ENCODE measurements at places on chromosomes 1 and 21.

DNA sequence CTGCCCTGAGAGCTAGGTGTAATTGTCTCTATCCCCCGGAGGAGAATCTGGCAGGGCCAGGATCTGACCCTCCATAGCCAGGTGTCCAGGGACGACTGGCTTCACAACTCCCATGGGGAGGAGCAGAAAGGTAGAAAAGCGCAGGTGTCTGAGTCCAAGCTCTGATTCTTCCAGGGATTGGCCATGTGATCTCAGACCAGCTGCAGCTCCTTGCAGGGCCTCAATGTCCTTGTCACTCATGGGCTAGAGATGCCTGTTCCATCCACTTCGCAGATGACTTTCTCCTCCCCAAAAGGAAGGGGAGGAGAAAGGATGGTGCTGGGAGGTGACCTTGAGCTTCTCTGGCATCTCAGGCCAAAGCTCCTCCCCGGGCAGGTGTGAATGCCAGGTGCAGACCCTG is 22.7 kb downstream of the HSPG2 start:
- DNase-seq: no peak

DNA sequence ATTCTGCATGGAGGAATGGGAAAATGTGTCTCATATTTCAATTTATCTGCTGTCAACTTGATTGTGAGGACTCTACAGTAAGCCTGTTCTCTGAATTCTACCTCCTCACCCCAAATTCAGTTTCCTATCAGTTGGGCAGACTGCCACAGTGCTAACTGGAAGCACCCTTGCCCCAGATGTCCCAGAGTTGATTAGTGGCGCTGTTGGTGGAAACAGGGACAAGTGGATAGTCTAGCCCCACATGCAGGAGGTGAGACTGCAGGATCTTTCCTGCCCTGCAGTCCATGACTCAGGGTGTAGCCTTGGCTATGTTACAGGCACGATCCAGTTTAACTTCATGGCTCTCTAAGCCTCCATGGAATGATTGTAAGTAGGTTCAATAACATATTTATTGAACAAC is 22.1 kb downstream of the ADAM30 start:
- no peak for DNase-seq

DNA sequence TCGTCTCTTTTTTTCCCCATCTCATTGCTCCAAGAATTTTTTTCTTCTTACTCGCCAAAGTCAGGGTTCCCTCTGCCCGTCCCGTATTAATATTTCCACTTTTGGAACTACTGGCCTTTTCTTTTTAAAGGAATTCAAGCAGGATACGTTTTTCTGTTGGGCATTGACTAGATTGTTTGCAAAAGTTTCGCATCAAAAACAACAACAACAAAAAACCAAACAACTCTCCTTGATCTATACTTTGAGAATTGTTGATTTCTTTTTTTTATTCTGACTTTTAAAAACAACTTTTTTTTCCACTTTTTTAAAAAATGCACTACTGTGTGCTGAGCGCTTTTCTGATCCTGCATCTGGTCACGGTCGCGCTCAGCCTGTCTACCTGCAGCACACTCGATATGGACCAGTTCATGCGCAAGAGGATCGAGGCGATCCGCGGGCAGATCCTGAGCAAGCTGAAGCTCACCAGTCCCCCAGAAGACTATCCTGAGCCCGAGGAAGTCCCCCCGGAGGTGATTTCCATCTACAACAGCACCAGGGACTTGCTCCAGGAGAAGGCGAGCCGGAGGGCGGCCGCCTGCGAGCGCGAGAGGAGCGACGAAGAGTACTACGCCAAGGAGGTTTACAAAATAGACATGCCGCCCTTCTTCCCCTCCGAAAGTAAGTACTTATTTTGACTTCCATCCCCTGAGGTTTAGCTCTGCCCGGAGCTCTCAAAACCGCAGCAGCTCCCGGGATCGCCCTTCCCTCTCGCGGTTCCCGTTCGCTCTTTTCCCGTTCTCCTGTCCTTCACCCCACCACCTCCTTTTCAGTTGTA is 1.5 kb downstream of the TGFB2 start:
- no peak for DNase-seq

GRCh38 chr1:109266965-109267364 is 16.0 kb downstream of the PSRC1 start:
- no peak for DNase-seq

DNA sequence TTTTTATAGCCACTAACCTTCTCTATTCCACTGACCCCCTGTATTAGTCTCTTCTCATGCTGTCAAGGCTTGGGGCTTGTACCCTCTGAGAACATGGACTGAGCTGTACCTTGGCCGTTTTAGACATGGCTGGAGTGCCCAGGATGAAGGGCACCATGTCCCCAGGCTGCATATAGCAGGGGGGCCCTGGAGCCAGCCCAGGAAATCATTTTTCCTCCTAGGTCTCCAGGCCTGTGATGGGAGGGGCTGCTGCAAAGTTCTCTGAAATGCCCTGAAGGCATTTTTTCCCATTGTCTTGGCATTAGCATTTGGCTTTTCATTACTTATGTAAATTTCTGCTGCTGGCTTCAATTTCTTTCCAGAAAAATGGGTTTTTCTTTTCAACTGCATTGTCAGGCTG is 119.5 kb downstream of the NTMT2 start:
- no peak for DNase-seq

DNA sequence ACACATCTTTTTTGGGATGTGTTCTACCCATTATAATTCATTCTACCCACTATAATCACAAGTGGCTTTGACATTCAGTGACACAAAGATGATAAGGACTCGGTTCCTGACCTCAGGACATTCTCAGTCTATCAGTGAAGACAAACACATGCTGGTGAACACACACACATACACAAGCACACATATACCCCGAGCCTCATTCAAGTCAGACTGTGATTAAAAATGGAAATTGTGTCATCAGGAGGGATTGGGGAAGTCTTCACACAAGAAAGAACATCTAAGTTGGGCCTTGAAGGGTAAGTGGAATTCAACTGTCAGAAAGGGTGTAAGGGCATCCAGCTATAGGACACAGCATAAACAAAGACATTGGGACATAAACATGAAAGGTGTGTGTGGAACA is 2.6 kb upstream of the LAD1 start:
- no peak for DNase-seq

- no peak for DNase-seq
Measured at GRCh38 chr21:42653231-42654061, at the start of gene PDE9A. TSS of gene PDE9A (plus strand) at chr21:42653621. CDS start at chr21:42653815, 194 bp downstream.

DNA sequence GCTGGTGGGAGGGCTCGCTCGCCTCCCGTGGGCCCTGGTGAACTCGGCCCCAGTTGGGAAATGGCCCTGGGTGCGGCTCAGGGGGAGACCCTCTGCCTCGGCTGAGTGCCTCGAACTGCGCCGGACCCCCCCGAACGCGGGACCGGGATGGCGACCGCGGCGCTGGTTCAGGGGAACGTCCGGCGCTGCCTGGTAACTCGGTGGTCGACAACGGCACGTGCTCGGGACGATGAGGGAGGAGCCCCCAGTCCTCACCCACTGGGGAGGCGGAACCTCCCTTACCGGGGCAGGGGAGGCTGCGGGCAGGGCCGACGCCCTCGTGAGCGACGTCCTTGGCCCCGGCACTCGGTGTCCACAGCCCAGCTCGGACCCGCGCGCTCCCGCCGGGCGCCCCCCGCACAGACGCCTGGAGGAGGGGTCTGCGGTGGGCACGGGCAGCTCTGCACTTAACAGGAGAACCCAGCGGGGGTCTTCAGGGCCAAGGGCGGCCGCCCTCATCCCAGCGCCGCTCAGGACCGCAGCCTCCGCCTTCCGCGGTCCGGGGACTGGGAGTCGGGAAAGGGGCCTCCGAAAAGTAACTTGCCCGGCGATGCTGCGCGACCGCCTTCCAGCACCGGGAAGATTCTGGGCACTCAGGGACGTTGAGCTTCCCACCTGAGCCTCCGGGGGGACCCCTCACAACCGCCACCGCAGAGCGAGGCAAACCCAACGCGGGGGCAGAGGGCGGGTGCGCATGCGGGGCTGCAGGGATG is 1.7 kb downstream of the HES4 start:
- no peak for DNase-seq

DNA sequence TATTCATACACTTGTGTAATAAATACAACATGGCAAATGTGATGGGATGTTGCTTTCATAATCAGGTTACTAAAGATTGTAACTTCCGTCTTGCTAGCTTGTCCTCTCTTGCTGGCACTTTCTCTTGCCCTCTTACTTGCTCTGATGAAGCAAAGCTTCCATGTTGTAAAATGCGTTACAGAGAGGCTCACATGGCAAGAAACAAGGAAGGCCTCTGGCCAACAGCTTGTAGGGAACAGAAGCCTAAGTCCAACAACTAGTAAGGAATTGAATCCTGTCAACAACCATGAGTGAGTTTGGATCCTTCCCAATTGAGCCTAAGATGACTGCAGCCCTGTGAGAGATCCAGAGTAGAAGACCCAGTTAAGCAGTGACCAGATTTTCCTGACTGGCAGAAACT is 15.4 kb downstream of the TMED5 start:
- DNase-seq: no peak

DNA sequence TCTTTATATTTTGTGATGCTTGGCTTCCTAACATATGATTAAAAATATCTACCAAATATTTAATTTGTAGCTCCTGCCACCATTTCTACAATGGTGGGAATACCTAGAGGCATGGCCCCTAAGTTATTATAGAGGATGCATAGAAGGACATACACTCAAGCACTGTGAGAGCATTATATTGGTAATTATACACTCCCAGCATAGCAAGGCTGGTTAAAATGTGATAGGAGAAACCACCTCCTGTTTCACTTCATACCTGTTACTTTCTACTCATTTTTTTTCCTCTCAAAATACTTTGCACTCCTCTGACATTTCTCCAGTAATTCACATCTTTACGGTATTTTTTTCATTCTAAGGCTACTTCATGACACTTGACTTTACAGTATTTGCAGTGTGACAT is 92.9 kb downstream of the HS2ST1 start:
- DNase-seq: no peak

DNA sequence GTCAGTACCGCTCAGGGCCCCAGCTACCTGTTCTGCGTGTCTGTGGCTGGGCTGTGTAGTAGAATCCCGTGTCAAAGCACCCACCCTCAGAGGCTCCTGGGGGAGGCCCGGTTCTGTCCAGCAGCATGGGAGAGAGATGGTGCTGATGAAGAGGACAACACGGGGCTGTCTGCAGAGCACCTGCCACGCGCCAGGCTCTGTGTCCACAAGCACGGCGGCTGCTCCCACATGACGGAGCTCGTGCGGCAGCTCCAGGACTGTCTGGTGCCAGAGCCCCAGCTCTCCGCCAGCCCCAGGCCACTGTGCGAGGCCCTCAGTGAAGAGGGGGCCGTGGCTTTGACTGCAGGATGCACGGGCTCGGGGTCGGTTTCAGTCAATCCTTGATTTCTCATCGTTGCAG is 42.0 kb upstream of the TSPEAR start:
- DNase-seq: no peak

GRCh38 chr1:174232761-174233160 is 73.4 kb downstream of the RABGAP1L start:
- DNase-seq: no peak

DNA sequence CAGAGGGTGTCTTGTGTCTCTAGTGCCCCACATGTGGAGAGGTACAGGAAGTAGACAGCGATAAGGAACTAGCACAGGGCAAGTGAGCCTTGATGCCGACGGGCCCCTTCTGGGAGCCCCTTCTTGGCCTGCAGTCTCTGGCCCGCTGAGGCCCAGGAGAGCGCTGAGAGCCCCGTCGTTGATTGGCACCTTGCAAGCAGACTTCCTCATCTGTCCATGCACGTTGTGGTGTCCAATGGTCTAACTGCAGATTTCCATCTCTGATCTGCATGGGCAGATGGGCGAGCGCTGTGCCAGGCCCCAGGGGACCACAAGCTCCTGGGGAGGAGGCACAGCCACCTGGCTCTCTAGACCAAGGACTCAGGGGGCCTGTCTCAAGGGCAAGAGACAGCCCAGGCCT is 32.4 kb downstream of the PLEKHA6 start:
- no peak for DNase-seq

- no peak for DNase-seq
Measured at GRCh38 chr1:47783638-47784496, 213.3 kb downstream of the TRABD2B start.

DNA sequence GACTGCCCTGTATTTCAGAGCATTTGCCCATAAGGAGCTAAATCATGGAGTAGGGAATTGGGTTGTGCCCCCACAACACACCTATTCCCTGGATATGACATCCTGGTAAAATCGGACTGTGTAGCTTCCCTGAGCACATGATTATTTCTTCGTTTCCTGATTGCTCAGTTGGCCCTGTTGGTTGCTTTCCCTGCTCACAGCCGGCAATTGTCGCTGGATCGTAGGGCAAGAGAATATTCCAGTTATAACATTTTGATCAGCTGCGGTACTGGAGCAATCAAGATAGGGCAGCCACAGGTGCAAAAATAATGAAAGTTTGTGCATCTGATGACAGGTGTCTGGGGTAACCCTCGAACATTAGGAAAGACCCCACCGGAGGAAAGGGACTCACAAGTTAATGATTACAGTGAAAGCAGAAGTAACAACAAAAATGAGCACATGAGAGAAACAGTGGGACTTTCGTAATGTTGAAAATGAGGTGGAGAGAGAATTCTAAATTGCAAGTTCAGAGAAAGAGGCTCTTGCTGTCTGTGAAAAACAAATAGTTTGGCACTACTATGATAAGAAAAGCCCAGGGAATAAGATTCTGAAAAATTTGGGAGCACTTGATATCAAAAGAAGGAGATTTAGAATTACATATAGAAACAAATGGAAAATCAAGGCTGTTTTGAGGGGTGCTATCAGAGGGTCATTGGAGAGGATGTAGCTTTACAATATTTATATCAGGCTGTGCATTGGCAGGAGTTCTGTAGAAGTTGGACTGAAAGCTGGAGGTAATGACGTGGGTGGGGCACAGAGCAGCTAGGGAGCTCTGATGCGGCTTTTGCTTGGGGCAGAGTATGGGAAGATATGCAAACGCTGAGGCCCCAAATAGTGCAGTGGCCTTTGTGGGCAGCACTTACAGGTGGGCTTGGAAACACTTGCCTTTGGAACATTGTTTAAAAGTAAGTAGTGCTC is at the start of gene MAB21L3:
MAB21L3 (plus strand) TSS at position 833 of the 957 bp plus-strand sequence. CDS start 1,217 bp downstream, outside the sequence.
- DNase-seq: no peak

- DNase-seq: no peak
Measured at GRCh38 chr1:53683986-53684740, 54.8 kb downstream of the GLIS1 start.

GRCh38 chr1:209266590-209267205 is 316.8 kb upstream of the CAMK1G start:
- DNase-seq: no peak

- DNase-seq: no peak
Measured at GRCh38 chr1:9155879-9156278, 27.0 kb upstream of the GPR157 start.

GRCh38 chr1:19605967-19606366 is 38.1 kb upstream of the NBL1 start:
- no peak for DNase-seq

GRCh38 chr1:40362699-40363098 is 10.8 kb upstream of the SMAP2 start:
- peak; percentile 19 for DNase-seq

All from T1000 (cell line).